ENCODE measurements at places on chromosomes 13 and 19.

DNA sequence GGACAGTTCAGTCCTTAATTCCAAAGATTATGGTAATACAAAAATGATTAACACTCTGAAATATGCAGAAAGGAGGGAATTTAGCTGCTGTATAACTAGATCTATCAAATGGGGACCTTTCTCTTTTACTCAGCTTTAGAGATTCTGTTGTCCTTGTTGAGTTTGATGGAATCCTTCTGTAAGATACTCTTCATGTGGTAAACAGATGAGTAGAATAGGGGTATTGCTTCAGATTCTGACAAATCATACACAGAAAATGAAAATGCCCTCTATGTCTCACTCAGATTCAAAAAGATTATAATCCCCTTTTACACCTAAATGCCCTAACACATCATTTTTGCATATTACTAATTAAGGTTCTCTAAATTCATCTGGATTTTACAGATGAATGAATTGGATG, 50.7 kb downstream of the ARHGAP35 start:
- DNase-seq, result no peak

- DNase-seq, result no peak
Measured at GRCh38 chr19:5774921-5775320, 9.6 kb downstream of the PRR22 start.

GRCh38 chr19:9155591-9155990, 15.4 kb downstream of the ZNF317 start:
- DNase-seq, result no peak

DNA sequence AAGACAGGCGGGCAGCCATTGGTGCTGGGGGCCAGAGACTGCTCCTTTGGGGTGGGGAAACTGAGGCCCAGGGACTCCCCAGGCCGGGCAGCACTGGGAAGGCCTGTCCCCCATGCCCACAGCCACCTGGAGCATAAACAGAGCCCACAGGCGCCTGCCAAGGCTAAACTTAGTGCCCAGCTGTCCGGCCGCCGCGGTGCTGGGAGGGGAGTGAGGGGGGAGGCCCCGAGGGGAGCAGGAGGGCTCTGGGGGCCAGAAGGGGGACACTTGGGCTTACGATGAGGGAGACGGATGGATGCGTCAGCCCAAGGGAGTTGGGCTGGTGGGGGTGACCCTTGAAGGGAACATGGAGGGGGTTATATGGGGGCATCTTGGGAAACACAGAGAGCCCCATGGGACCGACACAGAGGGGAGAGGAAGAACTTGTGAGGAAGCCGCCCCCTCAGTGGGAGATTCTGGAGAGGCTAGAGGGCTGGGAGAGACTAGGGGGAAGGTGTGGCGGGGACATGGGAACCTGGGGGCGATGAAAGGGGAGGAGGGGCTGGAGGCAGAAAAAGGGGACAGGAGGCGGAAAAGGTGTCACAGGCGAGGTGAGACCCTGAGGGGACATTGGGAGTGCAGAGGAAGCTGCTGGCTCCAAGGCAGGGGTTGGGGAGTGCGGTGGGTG, 2.2 kb downstream of the CERS1 start:
- no peak for DNase-seq

GRCh38 chr13:113787694-113788093, 28.7 kb downstream of the TMEM255B start:
- DNase-seq, result no peak

DNA sequence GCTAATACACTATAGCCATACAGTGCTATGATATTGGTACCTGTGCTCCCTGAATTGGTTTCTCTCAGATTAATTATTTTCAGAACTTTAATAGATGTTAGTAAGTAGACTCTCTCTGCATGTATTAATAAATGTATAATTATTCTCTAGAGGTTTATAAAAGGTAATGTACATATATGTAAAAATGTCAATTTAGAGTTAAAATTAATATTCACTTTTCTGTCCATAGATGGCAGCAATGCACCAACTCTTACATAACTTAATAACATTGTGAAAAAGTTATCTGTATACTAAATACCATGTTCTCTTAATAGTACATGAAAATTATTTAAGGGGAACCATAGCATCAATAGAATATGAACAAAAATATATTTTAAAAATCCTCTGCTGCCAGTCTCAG, 515.0 kb upstream of the KLHL1 start:
- DNase-seq, result no peak

DNA sequence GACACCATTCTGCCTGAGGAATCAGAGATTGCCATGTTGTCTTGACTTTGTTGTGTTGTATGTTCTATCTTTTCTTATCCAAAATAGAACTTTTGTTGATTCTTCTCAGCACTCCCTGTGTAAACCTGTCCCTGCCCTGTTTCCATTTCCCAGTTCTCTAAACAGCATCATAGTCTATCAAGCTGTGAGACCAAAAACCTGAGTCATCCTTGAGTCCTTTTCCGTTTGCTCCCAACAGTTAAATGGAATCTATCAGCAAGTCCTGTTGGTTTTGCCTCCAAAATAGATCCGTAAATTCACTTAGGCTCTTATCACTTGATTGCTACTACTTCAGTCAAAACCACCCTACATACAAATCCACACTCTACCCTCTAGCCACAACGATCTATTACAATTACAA, 667.1 kb downstream of the PCDH9 start:
- DNase-seq, result no peak

DNA sequence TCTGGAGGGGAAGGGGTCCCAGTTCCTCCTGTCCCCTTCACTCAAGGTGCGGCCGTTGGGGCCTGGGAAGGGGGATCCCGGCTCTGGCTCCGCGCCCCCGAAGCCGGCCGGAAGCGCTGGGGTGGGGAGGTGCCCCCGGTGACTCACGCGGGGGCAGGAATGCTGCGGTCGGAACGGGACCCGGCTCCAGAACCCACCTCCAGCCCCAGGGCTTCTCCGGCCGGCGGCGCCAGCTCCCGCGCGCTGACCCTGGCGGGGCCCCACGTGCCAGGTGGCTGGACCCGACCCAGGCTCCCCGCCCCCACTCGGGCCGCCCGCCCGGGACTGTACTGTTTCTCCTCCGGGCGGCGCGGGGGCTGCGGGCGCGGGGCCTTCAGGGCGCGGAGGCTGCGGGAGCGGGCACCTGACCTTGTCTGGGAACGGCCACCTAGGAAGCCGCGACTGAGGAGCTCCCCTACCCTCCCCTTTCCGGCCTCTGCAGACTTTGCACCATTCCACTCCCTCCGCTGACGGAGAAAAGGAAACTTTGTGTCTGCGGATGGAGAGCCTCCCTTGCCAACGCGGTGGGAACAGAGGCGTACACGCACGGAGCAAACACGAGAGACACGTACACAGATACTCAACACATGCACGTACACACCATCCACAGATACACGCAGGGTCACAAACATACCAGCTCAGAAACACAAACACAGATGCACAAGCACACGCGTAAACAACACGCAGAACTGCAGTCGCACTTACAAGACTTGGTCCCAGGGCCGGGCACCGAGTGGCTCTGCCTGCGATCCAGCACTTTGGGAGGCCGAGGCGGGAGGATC, 7.2 kb downstream of the AXL start:
- peak; percentile 85 for DNase-seq

- DNase-seq, result no peak
Measured at GRCh38 chr13:72737033-72737432, 9.3 kb downstream of the BORA start.

- no peak for DNase-seq
Measured at GRCh38 chr19:38409631-38410133, 6.8 kb downstream of the FAM98C start.

DNA sequence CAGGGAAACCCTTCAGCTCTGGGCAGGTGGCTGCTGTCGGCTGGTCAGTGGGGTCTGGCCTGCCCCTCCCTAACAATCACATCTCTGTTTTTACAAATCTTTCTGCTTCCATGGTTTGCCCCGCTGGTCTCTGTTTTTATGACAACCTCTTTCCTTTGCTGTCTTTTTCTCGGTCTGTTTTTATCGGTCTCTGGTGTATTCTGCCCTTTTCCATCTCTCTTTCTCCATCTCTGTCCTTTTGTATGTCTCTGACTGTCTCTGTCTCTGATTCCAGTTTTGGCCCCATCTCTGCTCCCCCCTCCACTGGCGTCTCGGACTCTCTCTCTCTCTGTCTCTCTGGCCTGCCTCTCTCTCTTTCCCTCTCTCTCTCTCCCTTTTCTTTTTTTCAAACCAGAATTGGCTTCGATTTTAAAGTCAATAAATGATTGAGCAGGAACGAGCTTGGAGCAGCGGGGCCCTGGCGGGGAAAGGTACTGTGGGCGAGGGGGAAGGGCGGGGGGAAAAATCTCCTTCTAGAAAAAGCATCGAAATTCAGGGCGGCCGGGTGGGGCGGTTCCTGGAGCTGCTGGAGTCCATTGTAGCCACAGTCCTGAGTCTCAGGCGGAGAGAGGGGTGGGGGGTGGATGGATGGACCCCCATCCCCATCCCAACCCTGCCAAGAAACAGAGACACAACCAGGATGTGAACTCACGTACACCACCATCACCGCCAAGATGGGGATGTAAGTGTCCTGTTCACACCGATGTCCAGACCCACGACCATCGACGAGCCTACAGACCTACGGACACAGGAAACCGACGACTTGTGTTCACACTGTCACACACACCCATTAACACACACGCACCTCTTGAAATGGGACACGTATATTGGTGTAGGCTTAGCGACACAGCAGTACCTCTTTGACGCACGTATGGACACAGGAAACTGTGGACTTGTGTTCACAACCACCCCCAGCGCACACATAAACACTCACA, 3.0 kb downstream of the NFIX start:
- DNase-seq, result no peak

DNA sequence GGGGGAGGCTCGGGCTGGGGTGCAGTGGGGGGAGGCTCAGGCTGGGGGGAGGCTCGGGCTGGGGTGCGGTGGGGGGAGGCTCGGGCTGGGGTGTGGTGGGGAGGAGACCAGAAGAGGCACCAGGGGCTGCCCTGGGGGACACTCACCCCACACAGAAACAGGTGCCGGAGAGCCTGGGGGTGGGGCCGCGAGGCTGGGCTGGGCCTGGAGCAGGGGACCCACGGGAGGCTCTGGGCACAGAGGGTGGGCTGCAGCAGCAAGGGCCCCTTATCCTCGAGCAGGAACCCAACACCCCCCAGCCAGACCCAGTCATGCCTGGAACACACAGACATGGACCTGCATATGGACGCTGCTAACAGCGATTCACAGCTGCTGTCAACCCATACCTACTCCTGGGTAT, 34.3 kb downstream of the GPX4 start:
- DNase-seq, result no peak

GRCh38 chr19:53960187-53960586, 2.5 kb upstream of the CACNG8 start:
- DNase-seq, result no peak

- no peak for DNase-seq
Measured at GRCh38 chr13:99993660-99994637, 12.4 kb downstream of the ZIC2 start.

DNA sequence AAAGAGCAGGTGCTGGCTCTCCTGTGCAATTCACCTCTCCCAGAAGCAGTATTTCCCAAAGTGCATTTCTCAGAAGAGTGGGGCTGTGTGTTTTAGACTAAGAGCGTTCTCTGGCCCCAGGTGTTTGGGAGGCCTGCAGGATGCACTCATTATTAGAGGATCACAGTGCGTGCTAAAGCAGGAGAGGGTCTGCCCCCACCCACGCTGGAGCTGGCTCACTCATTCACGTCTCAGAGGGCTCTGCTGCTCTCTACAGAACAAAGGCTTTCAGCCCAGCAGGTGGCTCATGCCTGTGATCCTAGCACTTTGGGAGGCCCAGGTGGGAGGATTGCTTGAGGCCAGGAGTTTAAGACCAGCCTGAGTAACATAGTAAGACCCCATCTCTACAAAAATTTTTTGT, 756.7 kb downstream of the UQCRFS1 start:
- no peak for DNase-seq

- DNase-seq, result no peak
Measured at GRCh38 chr19:10018263-10018662, 5.0 kb downstream of the RDH8 start.

- no peak for DNase-seq
Measured at GRCh38 chr13:48220981-48221685, 11.9 kb upstream of the ITM2B start.

DNA sequence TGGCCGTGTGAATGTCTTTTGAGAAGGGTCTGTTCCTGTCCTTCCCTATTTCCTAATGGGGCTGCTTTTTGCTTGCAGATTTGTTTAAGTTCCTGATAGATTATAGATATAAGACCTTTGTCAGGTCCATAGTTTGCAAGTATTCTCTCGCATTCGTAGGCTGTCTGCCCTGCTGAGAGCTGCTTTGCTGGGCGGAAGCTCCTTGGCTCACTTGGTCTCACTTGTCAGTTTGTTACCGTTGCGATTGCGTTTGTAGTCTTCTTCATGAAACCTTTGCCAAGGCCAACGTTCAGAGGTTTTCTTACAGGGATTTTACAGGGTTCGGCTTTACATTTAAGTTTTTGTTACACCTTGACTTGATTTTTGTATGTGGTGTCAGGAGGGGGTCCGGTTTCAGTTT, 44.0 kb upstream of the TFDP1 start:
- DNase-seq, result no peak

GRCh38 chr13:81244011-81244410, 903.1 kb upstream of the SPRY2 start:
- no peak for DNase-seq

DNA sequence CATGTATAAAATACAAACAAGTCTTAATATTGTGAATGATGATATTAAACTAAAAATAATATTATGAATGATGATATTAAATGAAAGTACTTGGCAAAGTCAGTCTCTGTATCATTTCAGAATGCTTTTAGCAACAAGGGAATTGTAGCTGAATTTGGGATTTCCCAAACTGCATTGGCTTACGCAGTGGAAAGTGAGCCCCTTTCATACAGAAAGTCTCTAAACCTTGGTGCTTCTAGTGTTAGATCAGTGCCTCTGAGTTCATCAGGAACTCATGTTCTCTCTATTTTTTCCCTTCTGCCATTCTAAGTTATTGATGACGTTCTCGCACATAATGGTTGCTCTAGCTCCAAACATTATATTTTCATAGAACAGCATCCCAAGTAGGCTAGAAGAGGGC, 300.0 kb downstream of the ITGBL1 start:
- DNase-seq, result no peak

- DNase-seq, result peak; percentile 41
Measured at GRCh38 chr19:53132141-53132991, at the start of gene ZNF415. Gene ZNF415 (minus strand): TSS chr19:53132910. CDS start chr19:53122676, 10,234 bp downstream.

- DNase-seq, result peak; percentile 92
Measured at GRCh38 chr13:44815623-44816022, 173.6 kb downstream of the NUFIP1 start.

DNA sequence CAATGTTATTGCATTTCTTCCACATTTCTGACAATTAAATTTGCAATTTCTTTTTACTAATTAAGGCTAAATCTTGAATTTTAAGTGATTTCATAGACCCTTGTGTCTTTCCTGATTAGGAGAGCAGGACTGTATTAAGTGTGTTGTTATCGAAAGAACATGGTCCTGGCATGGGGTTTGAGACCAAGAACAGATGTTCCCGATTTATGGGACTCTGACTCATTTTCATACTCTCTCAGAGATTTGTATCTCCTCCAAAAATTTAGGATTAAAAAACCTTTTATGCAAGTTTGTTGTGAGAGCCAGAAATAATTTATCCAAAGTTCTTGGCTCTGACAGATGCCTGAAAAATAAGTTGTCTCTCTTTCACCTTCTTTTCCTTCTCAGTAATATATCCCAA, 589.3 kb upstream of the ARGLU1 start:
- no peak for DNase-seq

Measured in AG04450 (cell line).